ENCODE measurements at places on chromosomes 7 and 10. TPM values are rescaled to one million over a fixed set of nuclear protein-coding genes. Genes with fewer than 3 reads are reported as not detected.

DNA sequence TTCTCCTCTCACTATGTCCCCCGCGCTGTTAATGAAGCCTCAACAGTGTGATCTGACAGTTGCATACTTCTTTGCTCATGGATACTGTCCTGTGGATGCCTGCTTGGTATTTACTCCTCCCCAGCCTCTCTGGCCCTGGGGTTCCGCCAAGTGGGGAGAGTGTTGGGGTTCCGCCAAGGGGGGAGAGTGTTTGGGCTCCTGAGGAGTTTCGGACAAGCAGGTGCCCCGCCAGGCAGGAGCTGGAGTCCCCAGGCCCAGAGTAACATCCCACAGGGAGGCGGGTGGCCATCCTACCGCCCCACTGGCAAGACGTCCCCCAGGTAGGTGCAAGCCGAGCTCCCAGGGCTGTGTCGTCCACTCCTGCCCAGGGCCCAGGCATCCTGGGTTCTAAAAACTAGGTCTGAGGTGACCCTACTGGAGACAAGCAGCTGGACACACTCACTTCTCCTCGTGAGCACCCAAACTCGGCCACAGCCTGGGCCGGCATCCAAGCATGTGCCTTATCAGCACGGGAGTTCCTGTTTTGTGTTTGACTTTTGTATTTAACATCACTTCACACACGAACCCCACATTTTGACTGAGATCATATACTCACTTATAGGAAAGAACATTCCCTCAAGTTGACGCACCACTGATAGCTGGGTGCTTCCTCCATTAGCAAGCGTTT lies 34.2 kb downstream of the CAMK2B start:
- DNase-seq: peak; percentile 92

- peak; percentile 36 for DNase-seq
These were observed 6.7 kb downstream of the SKIDA1 start for GRCh38 chr10:21518641-21519396.

Gene CYP3A5
- total RNA-seq: 0.25 TPM

Gene GLI3
- 4.4 TPM for total RNA-seq

GRCh38 chr10:135132-135600 lies at the start of gene ZMYND11:
TSS of gene ZMYND11 (plus strand) at chr10:135455. CDS start at chr10:180013, 44,558 bp downstream.
- peak; percentile 85 for DNase-seq

Gene WNT16
- total RNA-seq: not detected

GRCh38 chr7:105881439-105881838 lies 5.0 kb upstream of the ATXN7L1 start:
- DNase-seq: no peak

- peak; percentile 58 for DNase-seq
These were observed 90.9 kb downstream of the DLG5 start for GRCh38 chr10:77835669-77836086.

Gene PLA2G12B
- total RNA-seq: not detected

Gene CC2D2B
- total RNA-seq: 0.45 TPM

DNA sequence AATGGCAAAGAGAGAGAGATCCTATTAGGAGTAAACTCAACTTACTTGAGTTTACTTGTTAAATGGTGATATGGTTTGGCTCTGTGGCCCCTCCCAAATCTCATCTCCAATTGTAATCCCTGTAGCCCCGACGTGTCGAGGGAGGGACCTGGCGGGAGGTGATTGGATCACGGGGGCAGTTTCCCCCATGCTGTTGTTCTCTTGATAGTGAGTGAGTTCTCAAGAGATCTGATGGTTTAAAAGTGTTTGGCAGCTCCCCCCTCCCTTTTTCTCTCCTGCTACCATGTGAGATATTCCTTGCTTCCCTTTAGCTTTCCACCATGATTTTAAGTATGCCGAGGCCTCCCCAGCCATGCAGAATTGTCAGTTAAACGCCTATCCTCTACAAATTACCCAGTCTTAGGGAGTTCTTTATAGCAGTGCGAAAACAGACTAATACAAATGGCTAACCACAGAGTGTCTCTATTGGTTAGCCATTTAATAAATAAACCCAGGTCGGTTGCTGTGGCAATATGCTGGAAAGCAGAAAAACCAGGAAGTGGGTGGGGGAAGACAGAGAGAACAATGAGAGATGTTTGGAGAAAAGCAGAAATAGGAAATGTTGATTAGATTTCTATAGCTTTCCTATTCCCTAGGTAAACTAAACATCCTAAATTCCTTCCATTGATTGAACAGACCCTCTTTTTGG lies 3.0 kb upstream of the STMP1 start:
- no peak for DNase-seq

GRCh38 chr7:138282997-138283396 lies 177.1 kb upstream of the TRIM24 start:
- DNase-seq: no peak

- no peak for DNase-seq
These were observed 121.5 kb downstream of the TWIST1 start for GRCh38 chr7:18995811-18996426.

Gene SMNDC1
- 24.0 TPM for total RNA-seq

DNA sequence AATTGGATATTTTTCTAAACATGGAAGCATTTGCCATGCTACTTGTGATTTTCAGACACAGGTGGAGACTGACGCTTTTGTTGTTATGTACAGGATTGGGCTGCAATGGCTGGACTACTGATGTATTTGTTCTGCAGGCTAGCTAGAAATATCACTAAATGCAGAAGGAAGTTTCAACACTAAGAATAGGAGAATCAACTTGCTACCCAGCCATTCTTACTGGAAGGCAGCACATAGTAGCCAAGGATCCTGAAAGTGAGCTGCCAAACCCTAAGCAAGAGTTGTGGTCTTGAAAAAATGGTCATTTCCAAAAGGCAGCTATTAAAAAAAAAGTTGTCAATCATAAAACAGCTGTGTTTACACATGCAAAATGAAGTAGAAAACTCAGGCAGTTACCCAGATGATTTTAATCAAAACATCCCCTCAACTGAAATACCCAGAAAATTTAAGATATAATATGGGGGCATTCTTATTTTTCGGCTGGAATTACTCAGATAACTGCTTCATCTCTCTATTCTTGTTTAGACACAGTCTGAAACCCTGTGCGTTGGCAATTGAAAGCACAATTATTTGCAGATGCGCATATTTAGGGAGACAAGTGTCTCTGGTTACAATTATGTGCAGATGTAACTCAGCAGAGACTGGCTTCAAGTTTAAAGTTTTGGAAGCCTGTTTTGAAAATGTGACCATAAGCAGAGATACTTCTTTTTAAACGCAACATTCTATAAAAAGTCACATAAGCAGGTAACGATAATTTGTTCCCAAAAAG lies 31.2 kb downstream of the GFRA1 start:
- no peak for DNase-seq

GRCh38 chr7:90690159-90690858 lies 94.2 kb downstream of the CDK14 start:
- no peak for DNase-seq

DNA sequence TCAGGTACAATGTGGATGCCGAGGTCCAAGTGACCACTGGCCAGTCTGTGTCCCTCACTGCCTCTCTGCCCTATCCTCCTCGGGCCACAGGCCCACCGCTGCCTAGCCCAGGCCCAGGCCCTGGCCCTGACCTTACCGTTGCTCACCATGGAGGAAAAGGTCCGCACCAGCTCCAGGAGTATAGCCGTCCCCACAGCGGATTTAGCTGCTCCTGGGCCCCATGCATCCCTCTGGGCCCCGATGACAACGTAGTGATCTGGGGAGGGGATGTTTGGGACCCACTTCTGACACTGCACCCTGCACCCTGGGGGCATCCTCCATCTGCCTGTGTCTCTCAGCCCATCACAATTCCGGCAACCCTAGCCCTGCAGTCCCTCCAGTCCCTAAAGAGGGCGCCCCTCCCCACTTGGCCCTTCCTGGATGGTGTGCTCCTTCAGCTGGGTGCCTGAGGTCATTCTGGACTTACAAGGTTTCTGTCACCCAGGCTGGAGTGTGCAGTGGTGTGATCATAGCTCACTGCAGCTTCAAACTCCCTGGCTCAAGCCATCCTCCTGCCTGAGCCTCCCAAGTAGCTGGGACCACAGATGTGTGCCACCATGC lies 12.1 kb downstream of the TFR2 start:
- DNase-seq: no peak

Gene SVOPL
- total RNA-seq: not detected

- no peak for DNase-seq
These were observed 16.2 kb downstream of the RBP3 start for GRCh38 chr10:47364366-47364765.

Gene MET
- 20.0 TPM for total RNA-seq

DNA sequence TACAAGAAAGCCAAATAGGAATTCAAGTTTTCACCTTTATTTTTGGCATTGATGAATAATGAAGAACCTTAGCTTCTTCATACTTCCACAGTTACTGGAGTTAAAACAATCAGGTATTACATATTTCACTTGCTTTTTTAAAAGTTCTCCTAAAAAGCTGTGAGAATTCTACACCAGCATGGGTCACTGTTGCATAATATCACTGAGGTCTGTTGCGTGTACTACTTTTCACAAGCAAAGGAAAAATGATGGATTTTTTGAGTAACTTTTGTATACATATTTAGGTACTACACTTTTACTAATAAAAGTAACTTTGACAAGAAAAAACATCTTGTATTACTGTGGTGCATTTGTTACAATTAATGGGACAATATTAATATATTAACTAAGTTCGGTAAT lies 15.2 kb downstream of the FAM24B start:
- no peak for DNase-seq

- DNase-seq: no peak
These were observed 18.5 kb downstream of the RFC2 start for GRCh38 chr7:74235518-74236268.

DNA sequence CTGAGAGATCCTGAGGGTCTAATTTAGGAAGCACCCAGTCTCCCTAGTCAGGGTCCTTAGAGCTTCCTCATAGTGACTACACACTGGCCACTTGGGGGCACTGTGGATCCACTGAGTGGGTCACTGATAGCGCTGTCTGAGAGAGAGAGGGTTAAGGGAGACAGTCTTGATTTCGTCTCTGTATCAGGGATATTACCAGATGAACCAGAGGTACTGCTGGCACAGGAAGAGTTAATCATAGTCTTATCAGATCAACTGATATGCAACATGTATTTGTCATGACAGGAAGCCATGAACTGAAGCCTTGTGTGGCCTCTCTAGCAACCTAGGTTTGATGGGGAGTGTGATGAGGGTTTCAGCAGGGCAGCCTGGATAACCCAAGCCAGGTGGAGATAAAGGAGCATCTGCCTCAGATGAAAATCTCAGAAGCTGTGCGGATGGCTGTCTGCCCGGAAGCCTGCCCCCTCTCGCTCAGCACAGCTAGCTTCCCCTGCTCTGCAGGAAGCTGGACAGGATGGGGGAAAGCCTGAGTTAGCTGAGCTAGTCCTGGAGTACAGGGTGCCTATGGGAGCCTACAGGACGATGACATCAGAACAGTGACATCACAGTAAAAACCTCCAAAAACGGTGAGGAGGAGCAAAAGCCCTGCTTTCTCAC lies 214.0 kb upstream of the PRSS1 start:
- DNase-seq: no peak

DNA sequence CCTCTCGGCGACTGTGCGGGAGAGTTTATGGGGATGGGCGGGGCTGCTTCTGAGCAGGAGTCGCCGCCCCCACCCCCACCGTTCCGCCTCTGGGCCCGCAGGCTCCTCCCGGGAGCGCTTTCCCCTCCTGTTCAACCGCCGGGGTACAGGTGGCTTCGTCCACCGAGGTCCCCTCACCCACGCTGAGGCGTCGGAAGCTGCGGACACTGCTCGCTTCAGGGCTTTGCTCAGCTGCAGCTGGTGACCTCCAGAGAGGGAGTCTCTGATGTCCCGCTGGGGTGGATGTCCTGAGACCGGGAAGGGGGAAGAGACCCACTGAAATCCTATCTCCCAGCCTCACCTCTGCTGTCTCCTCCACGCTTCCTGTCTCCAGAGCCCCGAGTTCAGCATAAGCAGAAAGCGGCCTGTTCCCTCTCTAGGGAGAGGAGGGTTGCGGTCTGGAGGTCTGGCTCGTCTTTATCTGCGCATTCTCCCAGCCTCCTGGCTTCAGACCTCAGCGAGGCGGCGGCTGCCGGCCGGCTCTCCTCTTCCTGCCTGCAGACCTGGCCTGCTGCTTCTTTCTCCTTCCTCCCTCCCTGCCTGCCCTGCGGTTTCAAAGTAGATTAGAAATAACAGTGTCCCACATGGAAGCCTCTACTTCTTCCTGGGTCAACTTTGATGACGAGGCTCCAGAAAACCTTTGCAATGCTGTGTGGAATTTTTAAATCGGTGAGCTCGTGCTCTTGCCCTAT lies 1.8 kb downstream of the CYP2E1 start:
- no peak for DNase-seq

GRCh38 chr10:122786269-122786668 lies 59.4 kb downstream of the CUZD1 start:
- no peak for DNase-seq

- DNase-seq: no peak
These were observed 119.0 kb downstream of the SEC23IP start for GRCh38 chr10:120011359-120012130.

GRCh38 chr10:64071218-64071617 lies 550.0 kb downstream of the REEP3 start:
- DNase-seq: no peak

Gene GSDME
- 5.3 TPM for total RNA-seq

GRCh38 chr10:17062493-17062892 lies 67.1 kb downstream of the CUBN start:
- no peak for DNase-seq

Gene ABCB1
- total RNA-seq: 4.8 TPM

Gene PTF1A
- not detected for total RNA-seq

GRCh38 chr7:129122751-129123509 lies 21.6 kb upstream of the TSPAN33 start:
- DNase-seq: no peak

DNA sequence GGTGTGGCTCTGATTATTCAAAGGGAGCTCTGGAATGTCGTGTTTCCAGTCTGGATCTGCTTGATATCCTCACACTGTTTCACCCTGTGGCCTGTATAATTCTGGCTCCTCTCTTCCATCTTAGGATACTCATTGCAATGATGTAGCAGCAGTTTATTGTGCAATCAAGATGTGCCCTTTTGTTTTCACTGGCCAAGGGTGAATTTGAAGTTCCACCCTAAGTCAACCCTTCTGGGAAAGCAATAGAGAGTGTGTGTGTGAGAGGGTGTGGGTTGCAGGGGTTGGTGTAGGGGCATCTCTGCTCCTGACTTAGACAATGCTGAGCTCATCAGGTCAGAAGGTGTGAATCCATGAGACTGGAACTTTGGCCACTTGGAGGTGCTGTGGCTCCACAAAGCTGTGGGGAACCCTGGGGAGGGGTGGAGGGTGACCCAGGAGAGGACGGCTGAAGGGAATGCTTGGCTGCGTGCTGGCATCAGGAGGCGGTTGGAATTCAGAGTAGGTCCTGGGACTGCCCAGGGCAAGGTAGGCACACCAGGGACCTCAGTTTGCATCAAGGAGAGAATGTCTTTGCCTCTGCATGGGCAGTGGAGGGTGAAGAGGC lies 118.0 kb upstream of the PRSS58 start:
- DNase-seq: no peak

DNA sequence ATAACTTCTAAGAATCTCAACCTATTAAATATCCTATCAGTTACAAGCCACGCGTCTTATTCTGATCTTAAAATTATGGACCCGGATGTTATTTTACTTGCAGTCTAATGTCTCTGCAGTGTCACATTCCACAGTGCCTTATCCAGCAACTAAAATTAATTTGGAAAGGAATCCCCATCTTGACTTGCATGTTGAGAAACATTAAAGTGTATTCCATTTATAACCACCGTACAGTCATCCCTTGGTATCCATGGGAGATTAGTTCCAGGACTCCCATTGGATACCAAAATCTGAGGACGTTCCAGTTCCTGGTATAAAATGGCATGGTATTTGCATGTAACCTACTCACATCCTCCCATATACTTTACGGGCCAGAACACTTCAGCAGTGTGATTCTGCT lies 194.7 kb downstream of the ARHGAP21 start:
- no peak for DNase-seq
